ENCODE measurements at places on chromosomes 12 and 14.

- no peak for DNase-seq
Observed at GRCh38 chr12:74906224-74906623, 303.4 kb downstream of the KCNC2 start.

DNA sequence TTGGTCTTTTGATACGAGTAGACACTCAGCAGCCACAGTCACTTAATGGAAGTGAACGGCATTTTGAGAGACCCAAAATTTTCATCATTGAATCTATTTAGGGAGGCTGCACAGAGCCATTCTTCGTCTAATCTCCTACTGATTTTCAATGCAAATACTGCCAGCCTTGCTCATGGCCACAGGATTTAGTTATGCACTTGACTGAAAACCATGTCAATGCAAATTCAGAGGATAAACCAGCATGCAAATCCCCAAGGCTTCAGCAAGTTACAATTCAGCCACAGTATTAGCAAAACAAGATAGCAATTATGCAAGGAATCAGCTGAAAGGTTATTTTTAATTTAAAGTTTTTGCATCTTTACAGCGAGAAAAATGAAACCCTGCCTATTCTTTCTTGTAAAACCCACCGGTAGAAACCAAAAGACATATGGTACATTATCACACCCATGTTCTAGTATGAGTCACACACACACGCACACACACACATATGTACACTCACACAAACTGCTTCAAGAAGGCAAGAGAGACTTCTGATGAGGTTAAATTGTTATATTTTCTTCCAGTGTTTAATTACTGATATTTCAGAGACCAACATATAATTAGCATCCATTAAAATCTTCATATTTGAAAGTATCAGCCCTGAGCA, 985.3 kb upstream of the FLRT2 start:
- no peak for DNase-seq

- peak; percentile 78 for DNase-seq
Observed at GRCh38 chr12:10395390-10395998, 5.7 kb upstream of the KLRK1 start.

DNA sequence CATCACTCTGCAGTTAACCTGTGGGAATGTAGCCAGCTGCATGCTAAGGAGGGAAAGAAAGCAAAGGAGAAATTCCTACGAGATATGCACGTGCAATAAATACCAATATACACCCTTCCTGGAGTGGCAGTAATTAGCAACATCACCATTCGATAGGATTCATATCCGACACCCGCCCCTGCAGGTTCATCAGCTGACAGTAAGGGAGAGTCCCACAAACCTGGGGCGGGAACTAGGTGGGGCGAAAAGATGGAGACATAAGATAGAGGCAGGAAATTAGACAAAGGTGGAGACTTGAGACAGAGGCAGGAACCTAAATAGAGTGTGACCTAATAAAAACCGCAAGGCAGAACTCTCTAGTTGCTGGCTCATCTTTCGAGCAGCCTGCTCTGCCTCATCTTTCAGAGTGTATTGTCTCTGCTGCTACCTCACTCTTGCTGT, 51.6 kb downstream of the PLEKHG3 start:
- peak; percentile 91 for DNase-seq

DNA sequence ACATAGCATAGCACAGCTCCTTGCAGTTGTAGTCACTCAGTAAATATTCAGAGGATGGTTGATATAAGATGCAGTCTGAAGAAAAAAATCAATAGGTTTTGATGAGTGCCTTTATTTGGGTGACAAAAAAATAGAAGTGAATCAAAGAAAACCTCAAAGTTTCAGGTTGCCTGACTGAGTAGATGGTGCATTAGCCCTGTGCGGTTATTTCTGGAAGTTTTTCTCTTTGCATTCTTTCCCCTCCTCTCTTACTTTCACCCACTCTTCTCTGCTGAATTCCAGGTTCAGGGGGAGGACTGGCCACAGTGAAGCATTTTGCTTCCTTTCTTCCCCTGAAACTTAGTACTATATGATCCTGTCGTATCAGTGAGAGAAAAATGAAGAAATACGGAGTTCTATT, 28.6 kb downstream of the TRHDE start:
- no peak for DNase-seq

DNA sequence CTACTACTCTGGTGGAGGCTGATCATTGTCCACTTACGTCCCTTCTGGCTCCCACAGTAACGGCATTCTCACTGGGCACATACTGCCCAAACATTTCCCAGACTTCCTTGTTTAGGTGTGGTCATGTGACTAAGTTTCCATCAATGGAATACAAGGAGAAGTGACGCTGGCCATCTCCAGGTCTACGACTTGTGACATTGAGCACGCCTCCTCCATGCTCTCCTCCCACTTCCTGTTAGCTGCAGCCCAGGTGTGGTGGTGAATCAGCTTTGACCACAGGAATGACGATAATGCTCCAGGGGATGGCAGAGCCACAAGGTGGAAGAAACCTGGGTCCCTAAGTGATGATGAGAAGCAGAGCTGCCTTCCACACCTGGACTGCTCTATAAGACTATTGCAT, 6.0 kb upstream of the SLC24A4 start:
- peak; percentile 95 for DNase-seq

DNA sequence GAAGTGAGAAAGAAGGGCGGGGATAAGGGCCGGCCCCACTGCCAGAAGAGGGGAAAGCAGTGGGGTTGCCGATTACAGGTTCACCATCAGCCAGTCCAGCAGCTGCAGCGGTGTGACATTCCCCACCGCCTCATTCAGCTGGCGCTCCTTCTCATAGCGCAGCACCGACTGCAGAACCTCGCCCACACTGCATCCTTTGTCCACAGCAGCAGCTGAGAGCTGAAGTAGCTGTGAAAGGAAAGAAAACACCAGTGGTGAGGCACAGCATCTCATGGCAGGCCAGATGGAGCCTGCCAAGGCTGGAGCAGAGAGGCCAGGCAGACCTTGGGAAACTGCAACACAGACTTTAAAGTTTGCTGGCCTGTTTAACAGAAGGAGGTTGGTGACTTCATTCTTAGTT, 33.2 kb downstream of the AKAP3 start:
- DNase-seq, result no peak

GRCh38 chr14:93267149-93267711, 60.2 kb downstream of the UBR7 start:
- DNase-seq, result no peak

DNA sequence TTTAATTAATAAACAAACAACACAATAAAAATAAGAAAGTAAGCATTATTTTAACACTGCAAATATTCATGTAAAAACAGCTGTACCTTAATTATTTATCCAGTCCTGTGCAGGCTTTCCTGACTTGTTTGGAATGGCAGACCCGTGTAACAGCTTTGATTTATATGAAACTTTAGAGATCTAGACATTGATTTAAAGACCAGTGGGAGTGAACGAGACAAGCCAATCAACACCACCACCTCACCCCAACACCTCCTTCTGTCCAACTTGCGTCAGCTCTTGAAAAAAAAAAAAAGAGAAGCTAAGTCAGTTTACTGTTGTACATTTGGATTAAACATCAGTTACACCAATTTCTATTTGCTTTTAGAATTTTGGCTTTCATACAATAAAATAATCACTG, 22.3 kb downstream of the SLC38A4 start:
- no peak for DNase-seq

GRCh38 chr12:108816652-108817335, 40.6 kb downstream of the SSH1 start:
- DNase-seq, result no peak

DNA sequence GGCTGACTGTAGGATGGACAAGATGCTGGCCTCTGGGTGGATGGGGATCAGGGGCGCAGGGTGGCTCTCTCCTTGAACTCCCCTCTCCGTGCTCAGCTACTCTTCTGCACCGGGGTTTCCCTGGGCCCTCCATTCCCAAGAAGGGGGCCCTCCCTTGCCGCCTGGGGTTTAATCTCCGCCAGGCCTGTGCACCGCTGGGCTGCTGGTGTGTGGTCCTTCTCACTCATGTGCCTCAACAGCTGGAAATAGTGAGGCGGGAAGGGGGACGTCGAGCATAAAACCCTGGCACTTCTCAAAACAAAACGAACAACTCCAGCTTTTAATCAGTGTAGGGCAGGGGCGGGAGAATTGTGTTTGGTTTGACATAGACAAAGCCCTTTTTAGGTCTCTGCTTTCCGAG, 19.0 kb upstream of the SMOC1 start:
- no peak for DNase-seq

DNA sequence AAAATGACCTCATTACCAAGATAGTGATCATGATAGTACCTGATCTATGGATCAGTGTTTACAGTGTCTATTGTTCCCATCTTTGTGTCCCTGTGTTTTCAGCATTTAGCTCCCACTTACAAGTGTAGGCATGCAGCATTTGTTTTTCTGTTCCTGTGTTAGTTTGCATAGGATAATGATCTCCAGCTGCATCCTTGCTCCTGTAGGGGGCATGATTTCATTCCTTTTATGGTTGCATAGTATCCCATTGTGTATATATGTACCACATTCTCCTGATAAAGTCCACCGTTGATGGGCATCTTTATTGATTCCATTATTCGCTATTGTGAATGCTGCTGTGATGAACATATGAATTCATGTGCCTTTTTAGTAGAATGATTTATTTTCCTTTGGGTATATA, 215.4 kb upstream of the NAV3 start:
- DNase-seq, result no peak

GRCh38 chr14:60356386-60356785, 107.4 kb downstream of the PPM1A start:
- DNase-seq, result no peak

- DNase-seq, result no peak
Observed at GRCh38 chr14:22375321-22375930, 213.6 kb downstream of the DAD1 start.

GRCh38 chr14:46840944-46841720, 189.6 kb upstream of the RPL10L start:
- DNase-seq, result no peak

- DNase-seq, result no peak
Observed at GRCh38 chr12:106248846-106249371, 1.1 kb upstream of the CKAP4 start.

DNA sequence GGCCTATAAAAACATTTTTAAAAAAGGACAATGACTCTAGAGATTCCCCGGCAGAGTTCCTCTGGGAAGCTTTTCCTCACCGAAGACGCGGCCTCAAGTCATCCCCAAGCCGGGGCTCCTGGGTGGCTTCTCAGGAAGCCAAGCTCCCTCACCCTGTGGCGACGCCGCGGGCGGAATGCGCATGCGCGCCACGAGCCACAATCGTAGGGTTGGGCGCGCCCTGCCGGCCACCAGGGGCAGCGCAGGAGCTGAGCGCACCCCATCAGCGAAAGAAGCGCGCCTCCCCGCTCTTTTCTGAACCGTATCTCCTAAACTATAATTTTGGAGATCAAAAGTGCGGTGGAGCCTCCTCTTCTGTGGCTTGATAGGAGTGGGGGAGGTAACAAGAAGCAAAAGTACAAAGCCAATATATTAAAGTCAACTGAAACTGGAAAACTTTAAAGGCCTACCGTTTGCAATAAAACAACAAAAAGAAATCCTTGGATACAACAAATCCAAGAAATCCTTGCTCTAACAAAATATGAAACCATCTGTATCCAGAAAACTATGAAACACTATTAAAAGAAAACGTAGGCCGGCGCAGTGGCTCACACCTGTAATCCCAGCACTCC, 17.4 kb upstream of the CHFR start:
- DNase-seq, result no peak

DNA sequence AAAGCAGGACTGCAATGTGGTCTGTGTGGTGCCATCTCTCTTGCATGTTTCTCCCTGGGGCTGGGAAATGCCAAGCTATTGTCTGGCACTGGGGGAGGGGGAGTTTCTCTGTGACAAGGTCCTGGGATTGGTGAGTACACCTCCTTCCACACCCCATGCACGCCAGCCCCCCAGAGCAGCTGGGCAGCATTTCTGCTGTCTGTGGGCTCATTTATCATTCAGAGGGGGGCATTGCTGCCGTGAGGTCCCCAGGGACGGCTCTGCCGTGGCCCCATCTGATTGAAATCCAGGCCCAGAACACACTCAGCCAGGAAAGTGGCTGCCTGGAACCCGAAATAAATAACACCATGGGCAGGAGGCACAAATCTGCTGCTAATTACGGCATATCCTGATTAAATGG, 12.6 kb upstream of the FAM222A start:
- DNase-seq, result no peak

DNA sequence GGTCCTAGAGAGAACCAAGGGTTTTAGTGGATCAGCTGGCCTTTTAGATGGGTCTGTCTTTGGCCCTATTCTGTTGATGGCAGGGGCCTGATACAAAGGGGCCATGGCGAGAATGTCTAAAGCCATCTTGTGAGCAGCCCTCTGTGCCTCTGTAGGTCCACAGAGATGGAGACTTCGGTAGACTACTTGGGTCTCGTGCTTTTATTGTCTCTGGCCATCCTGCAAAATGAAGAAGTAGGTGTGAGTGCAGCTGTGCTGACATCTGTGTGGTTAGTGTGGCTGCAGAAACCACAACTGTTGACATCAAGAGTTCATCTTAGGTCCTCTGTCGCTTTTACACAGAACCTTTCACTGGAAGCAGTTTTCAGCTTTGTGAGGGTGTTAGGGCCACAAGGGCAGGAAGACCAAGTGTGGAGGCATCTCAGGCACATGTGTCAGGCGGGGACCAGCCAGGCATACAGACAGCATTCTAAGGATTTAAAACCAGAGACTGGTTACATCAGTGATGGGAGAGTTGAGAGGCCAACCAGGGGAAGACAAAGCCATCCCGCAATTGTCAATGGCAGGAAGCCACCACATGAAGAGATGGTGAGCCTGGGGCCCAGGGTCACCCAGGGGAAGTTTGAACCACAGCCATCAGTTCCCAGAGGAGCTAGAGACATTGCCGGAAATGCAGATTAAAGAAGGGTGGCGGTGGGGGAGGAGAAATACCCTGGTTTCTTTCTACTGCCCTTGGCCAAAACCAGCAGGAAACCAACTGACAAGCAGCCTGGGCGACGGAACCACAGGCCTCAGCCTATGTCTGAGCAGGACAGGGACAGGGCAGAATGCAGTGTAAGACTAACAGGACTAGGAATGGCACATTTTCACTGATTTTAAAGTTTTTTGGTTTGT, 13.0 kb upstream of the TPCN1 start:
- no peak for DNase-seq

DNA sequence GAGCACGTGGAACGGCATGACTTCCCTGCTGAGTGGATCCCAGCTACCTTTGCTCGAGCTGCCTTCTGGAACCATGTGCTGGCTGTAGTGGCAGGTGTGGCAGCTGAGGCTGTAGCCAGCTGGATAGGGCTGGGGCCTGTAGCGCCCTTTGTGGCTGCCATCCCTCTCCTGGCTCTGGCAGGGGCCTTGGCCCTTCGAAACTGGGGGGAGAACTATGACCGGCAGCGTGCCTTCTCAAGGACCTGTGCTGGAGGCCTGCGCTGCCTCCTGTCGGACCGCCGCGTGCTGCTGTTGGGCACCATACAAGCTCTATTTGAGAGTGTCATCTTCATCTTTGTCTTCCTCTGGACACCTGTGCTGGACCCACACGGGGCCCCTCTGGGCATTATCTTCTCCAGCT, 14.8 kb upstream of the ESPL1 start:
- DNase-seq, result no peak

GRCh38 chr14:90521084-90521929, 124.5 kb downstream of the CALM1 start:
- no peak for DNase-seq

- DNase-seq, result no peak
Observed at GRCh38 chr12:71011261-71011660, 90.7 kb upstream of the PTPRR start.

Measured in PC-9 (cell line).